ENCODE measurements at places on chromosomes 3 and 15.

- no peak for DNase-seq
Measured at GRCh38 chr3:151743855-151744254, 10.1 kb downstream of the AADACL2 start.

DNA sequence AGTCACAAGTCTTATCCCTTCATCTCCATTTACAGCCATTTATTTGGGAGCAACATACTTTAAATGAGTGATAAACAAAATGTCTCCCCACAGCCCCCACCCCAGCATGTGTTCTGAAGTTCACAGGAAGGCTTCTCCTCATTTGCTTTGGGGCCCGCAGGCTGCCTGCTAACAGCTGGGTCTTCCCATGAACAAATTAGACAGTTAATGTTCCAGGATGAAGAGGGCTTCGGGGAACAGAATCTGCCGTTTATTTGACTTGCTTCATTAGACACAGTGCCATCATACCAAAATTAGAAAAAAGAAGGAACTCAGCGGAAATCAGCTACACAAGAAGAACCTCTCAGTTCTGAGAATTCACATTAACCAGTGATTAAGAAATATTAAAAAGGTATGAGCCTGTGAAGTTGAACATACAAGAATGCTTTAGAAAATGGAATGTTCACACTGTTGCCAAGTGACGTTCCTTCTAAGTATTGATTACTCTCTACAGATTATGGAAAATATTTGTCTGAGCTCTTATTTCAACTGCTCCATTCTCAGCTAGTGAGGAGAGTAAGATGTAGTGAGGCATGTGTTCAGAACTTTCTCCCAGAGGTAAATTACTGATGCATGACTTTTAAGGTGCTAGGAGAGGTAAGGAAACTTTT, 107.5 kb upstream of the THBS1 start:
- no peak for DNase-seq

- DNase-seq, result no peak
Measured at GRCh38 chr3:128745742-128746141, 19.8 kb downstream of the RAB7A start.

DNA sequence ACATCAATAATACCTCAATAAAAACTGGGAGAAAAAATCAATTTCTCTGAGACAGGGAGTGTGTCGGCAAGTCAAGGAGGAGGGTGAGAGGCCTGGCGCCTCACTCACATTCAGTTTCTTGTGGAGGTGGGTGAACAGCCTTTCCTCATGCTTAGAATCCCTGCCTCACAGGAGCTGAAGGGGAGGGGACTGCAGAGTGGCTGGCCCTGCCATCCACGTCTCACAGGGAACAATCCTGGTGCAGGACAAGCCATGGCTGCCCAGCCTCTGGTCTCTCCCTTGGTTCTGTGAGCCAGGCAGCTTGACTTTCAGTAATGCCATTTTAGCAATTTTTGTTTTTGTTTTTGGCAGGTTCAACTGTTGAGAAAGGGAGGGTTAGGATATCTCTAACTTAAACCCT, 126.5 kb upstream of the HACD2 start:
- DNase-seq, result no peak

DNA sequence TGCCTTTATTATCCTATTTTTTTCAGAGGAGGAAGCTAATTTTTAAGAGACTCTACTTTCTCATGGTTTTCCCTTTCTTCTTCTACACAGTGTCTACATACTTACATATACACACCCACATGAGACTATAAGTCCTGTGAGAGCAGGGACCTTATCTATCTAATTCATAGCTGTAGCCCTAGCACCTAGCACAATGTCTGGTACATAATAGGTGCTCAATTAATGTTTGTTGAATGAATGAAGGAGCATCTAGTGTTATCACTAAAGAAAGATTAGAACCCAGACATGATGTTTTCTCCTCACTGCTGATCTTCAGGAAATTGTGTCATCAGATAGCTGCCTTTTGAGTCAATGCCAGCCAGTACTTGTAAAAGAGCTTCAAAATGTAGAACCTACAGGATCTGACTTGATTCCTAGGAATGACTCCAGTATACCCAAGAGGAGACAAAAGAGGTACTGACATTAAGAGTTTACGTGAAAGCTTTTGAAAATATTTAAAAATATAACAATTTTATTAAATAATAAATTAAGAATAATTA, 2.5 kb downstream of the SCG5 start:
- DNase-seq, result no peak

GRCh38 chr3:133896002-133896761, 500 bp upstream of the RAB6B start:
- DNase-seq, result no peak
